ENCODE measurements at places on chromosomes 2 and 18.

DNA sequence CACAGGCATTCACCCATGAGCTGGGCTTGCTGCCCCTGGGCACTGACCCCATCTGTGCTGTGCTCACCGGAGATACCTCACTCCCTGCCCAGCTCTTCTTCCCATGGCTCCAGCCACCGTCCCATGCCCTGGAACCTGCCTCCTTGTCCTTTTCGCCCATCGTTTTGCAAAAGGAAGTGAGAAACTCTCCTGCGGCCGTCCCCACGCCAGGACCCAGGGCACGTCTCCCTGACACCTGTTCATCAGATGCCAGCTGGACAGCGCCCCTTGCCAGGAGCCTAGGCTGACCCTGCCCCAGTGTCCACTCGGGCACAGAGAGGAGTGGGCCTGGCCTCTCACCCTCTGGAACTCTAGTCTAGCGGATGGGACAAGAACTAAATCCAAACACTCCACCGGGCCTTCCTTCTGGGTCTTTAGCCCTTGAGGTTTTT is 238.6 kb downstream of the SEPTIN10 start:
- no peak for DNase-seq

GRCh38 chr2:4140281-4140970 is 437.1 kb downstream of the DCDC2C start:
- DNase-seq = peak; percentile 7

- DNase-seq = no peak
Observed at GRCh38 chr18:80191907-80192652, 55.2 kb downstream of the PARD6G start.

DNA sequence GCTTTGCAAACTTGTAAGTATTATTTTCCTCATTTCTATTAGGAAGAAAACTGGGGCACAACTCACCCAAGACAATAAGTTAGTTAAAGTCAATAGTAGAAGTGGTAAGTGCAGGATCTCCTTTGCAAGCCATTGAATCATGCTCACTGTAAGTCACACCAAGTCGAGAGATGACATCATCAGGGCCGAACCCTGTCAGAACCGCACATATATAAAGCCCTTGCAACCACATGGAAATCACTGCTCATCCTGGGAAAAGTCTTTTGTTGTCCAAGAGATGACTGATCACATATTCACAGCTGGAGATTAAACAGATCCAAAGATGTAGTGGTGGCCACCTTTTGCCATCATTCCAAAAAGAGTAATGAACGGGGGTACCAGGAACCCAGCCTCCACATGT is 484.8 kb upstream of the ID2 start:
- no peak for DNase-seq

GRCh38 chr2:164826293-164827243 is 15.1 kb downstream of the COBLL1 start:
- no peak for DNase-seq

GRCh38 chr18:22417496-22418188 is at the start of gene CTAGE1:
Gene CTAGE1, minus strand, starts transcription at chr18:22417915. Its CDS starts 104 bp downstream, at chr18:22417811.
- no peak for DNase-seq

- DNase-seq = no peak
Observed at GRCh38 chr2:21452678-21453077, 328.9 kb downstream of the TDRD15 start.

DNA sequence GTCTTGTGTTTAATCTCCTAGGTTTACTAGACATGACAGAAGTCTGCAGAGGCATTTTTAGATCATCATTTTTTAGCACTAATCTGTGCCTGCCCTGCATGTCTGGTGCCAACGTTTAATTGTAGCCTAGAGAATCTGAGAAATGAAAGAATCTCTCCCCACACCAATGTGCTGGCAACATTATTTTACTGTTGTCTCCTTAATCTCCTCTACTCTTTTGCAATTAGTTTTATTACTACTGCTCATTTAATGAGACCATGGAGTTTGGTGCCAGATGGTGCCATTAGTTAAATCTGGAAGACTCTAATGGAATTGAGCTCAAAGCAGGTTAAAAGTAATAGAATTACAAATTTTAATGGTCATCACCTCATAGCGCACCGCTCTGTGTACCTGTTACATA is 4.0 kb upstream of the SPP2 start:
- no peak for DNase-seq

DNA sequence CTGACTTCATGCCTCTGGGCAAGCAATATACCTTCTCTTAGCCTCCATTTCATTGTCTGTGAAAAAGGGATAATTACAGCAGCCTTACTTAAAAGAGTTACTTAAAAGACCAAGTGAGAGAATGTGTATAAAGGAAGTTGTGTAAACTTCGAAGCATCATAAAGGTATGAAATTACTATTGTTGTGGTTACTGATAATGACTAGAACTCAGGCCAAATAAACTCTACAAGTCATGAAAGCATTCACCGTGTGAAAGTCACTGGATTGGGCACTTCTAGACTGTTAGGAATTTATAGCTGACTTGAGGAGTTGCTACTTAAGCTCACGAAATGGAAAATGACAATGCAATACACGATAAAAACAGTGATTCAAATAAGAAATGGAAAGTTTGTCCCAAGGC is 67.4 kb upstream of the HAAO start:
- no peak for DNase-seq

DNA sequence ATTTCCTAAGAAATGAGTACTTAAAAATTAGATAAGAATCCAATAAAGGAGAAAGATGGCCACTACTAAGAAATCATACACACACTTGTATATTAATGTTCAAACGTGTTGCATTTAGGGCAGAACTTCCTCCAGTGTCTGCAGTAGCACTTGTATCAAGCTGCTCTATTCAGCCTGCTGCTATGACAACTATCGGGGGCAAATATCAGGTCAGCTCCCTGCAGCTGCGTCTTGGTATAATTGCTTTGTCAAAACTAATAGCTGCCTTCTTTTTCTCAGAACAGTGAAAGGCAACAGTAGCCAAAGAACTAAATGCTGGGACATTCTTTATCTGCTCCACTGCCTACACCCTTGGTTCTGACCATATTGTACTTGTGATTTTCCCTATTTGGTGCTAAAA is 300.7 kb downstream of the NOL4 start:
- DNase-seq = peak; percentile 82

Measured in NCI-H2081 treated with DMSO at 0.1 percent for 48 hours (cell line).